ENCODE measurements at places on chromosomes 4 and X. TPM values are rescaled to one million over a fixed set of nuclear protein-coding genes. Genes with fewer than 3 reads are reported as not detected.

The GAGE1 gene
- not detected for total RNA-seq

The SPIN3 gene
- total RNA-seq = 9.1 TPM

The WAS gene
- total RNA-seq = 0.12 TPM

The AR gene
- 10.4 TPM for total RNA-seq

The LEF1 gene
- total RNA-seq = 0.13 TPM

The SATL1 gene
- total RNA-seq = not detected

The PAK3 gene
- 2.6 TPM for total RNA-seq

The RASL11B gene
- total RNA-seq = not detected

The REELD1 gene
- not detected for total RNA-seq

The MTMR8 gene
- total RNA-seq = 1.1 TPM

The CCDC160 gene
- total RNA-seq = not detected

The HTR2C gene
- total RNA-seq = not detected

The STOX2 gene
- 1.8 TPM for total RNA-seq

Measured in aortic smooth muscle cell (primary cell).